T-helper 1 cell (primary cell): ENCODE measurements at places on chromosomes 3 and 15.

- DNase-seq = no peak
Observed at GRCh38 chr3:129603991-129604749, 2.3 kb downstream of the PLXND1 start.

GRCh38 chr3:66041116-66041515 lies 2.4 kb upstream of the MAGI1 start:
- DNase-seq = no peak

DNA sequence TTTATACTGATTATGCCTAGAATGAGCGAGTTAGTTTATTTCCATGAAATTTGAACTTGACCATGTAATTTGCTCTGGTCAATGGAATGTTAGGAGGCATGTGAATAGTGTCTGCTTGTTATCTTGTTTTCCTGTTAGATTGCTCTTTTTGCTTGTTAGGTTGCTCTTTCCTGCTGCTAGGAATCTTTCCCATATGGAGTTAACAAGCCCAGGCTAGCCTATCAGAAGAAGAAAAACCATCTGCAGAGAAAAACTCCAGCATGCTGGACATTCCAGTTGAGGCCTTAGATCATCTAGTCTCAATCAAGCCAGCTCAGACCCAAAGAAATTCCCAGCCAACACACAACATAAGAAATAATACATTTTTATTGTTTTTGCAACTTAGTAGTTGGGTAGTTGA lies 470.2 kb upstream of the AGTR1 start:
- DNase-seq = no peak

GRCh38 chr15:43299411-43299810 lies 31.0 kb downstream of the LCMT2 start:
- no peak for DNase-seq

GRCh38 chr15:85500060-85500708 lies 119.8 kb downstream of the AKAP13 start:
- DNase-seq = no peak

- DNase-seq = no peak
Observed at GRCh38 chr3:24340966-24341365, 153.7 kb downstream of the THRB start.

GRCh38 chr15:101137312-101137940 lies 114.4 kb downstream of the CHSY1 start:
- DNase-seq = peak; percentile 63
